Stimulated activated naive CD4-positive, alpha-beta T cell (primary cell): ENCODE measurements at places on chromosomes 11 and 22.

DNA sequence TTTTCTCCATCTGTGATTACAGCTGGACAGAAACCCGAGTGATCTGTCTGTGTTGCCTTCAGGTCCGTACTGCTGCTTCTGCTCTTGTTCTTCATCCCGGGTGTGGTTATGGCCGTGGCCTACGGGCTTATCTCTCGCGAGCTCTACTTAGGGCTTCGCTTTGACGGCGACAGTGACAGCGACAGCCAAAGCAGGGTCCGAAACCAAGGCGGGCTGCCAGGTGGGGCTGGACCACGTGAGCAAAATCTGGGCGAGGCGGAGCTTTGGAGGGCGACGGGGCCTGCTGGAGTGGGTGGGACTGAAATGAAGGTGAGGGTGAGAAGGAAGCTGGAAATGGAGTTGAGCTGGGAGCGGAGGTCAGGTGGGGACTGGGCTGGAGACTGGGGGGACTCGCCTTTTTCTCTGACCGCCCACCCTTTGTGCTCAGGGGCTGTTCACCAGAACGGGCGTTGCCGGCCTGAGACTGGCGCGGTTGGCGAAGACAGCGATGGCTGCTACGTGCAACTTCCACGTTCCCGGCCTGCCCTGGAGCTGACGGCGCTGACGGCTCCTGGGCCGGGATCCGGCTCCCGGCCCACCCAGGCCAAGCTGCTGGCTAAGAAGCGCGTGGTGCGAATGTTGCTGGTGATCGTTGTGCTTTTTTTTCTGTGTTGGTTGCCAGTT, 11.1 kb downstream of the CCKBR start:
- no peak for DNase-seq

- no peak for DNase-seq
These were observed 33.8 kb downstream of the DNHD1 start for GRCh38 chr11:6530848-6531247.

DNA sequence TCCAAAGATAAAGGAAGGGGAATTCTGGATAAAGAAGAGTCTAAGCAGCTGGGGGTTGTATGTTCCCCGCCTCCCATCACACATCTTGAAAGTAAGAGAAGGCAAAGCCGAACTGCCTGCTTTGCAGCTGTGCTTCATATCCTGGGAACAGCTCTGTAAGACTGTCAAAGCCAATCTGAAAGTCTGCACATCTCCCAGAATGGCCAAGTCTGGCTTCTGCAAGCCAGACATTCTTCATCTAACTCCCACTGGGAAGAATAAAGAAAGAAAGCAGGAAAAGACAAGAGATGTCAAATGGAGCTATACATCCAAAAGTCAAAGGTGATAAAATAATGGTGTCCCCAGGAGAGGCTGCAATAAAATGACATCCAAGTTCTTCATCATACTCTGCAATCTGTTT, 15.4 kb downstream of the MORC2 start:
- no peak for DNase-seq

DNA sequence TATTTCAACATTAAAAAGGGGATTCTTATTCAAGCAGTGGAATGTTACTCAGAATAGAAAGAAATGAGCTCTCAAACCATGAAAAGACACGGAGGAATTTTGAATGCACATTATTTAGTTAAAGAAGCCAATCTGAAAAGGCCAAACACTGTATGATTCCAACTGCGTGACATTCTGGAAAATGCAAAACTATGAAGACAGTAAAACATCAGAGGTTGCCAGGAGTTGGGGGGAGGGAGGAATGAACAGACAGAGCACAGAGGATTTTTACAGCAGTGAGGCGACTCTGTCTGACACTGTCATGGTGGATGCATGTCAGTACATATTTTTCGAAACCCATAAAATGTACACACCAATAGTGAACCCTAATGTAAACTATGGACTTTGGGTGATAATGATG, 22.9 kb upstream of the THY1 start:
- DNase-seq, result no peak

DNA sequence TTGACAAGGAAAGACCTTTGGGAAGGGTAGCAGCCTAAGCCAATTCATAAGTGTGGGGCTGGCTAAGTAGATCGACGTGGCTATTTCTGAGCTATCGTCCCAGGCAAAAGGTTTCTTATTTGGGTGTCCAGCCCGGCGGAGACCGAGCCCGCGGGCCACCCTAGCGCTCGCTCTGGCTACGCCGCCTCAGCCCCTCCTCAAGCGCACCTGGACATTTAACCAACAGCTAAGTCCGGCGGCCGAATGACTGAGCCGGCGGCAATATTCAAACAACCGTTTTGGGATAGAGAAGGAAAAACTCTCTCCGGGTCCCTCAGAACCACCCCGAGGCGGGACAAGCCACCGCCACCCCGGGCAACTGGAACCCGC, 457 bp downstream of the RNF141 start:
- no peak for DNase-seq

DNA sequence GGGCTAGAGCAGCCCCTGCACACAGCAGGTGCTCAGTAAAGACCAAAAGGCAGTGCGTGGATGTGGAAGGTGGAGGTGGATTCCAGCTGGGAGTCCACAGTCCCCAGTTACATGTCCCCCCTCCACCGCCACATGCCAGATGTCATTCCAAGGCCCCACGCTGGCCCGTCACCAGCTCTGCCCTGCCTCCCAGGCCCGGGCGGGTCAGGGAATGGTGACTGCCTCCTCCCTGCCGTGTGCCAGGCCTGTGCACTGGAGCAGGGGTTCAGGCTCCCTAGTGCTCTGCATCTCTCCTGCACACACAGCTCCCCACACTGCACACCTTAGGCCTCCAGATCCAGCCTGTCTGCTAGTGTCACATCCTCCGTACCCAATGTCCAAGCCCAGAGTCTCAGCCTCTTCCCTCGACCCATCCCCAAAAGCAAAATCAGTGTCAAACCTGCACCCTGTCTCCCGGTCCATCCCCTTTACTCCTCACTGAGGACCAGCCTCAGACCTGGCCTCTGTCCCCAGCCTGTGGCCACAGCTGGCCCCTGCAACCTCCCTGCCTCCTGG, 40.2 kb upstream of the PRODH start:
- DNase-seq, result no peak

GRCh38 chr11:92332986-92333385, 108.4 kb downstream of the FAT3 start:
- DNase-seq, result no peak

DNA sequence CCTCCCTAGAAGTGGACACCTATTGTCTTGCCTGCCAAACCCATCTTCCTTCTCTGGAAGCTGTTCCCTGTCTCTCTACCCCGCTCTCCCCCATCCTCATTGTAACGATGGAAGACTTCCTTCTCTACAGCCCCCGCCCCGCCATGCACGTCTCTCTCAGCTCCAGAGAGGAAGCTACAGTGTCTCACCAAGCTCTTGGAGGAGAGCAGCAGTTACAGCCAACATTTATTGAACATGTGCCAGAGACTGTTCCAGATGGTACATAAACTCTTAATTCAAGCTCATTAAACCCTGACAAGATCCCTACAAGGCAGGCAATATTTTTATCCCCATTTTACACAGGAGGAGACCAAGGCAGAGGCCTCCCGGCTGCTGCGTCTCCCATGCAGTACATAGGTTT, 15.1 kb downstream of the MCHR1 start:
- no peak for DNase-seq

DNA sequence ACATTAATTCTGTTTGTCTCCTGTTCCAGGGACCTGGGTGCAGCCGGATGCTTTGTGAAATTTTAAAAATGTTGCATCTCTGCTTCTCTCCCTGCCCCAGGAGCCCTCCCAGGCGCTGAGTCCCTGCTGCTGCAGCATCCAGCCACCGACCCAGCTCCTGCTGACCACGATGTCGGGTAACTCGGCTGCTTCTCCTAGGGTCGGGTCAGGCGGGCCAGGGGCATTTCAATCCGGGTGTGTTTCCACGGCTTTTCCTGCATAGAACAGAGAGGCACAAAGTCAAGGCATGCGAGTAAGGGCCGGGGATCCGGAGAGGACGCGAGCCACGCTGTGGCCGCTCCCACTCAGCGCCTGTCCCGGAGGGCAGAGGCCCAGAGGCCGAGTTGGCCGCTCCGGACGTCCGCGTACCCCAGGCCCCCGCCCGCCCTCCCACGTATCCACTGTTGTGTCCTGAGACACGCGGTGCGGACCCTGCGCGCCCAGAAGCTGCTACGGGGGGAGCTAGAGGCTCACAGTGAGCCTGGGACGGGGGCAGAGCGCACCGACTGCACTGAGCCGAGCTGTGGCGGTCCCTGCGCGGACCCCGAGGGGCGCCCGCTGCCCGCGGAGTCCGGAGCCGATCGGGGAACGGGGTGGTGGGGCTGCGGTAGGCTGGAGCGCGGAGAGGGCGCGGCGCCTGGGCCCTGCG, at the start of gene POU2AF3:
TSS of gene POU2AF3 (plus strand) at position 134 of the 688 bp plus-strand sequence. CDS start at position 170, 36 bp downstream.
- DNase-seq, result no peak

- peak; percentile 29 for DNase-seq
These were observed 801 bp downstream of the SESN3 start for GRCh38 chr11:95229993-95230809.

GRCh38 chr11:118198370-118198769, 21.9 kb upstream of the SCN2B start:
- peak; percentile 81 for DNase-seq
